Activated CD4-positive, alpha-beta T cell treated with anti-CD3 and anti-CD28 coated beads, Interleukin-2, amount 50 U/mL, for 48 hours (primary cell): ENCODE measurements at places on chromosomes 13 and 19.
A peak's percentile ranks its signal among the peaks of the same experiment; 100 is the strongest.

DNA sequence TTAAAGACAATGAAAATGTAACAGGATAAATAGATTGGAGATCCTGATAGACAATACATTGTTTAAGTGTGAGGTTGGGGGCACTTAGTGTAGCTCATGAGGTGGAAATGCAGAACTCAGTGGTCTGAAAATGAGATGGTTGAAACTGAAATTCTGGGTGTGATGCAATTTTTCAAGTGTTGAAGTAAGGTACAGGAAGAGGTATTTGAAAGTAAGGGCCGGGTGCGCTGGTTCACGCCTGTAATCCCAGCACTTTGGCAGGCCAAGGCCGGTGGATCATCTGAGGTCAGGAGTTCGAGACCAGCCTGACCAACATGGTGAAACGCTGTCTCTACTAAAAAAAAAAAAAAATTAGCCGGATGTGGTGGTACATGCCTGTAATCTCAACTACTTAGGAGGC lies 113.0 kb downstream of the UFM1 start:
- no peak for DNase-seq

DNA sequence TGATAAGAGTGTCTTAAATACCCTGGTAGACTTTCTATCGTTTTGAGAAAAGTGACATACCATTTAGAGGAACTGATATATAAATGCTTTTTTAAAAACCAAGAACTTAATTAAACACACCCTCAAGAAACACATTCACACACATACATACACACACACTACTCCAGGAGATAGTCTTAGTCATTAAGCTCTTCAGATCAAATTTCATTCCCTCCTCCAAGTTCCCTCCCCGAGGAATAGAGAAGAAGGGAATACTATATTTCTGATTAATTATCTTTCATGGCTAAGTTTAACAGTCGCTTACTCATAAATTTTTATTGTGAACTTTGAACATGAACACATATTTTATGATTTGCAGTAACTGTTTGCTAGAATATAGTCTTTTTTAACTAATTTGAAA lies 1109.5 kb downstream of the SLITRK1 start:
- no peak for DNase-seq

- no peak for DNase-seq
Observed at GRCh38 chr13:21753117-21753729, 82.3 kb downstream of the FGF9 start.

DNA sequence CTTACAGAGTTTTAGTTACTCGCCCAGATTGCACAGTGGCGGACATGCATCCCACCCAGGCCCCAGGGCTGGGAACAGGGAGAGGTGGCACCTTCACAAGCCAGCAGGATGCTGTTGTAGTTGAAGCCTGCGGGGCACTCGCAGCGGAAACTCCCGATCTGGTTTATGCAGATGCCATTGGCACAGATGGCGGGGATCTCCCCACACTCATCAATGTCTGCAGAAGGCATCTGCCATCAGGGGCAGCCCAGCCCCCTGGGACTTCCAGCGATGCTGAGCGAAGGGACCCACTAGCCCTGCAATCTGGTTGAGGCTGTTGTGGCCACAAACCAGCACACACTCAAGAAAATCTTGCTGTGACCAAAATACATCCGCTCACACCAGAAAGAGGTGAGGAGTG lies 44.6 kb downstream of the CCL25 start:
- no peak for DNase-seq

DNA sequence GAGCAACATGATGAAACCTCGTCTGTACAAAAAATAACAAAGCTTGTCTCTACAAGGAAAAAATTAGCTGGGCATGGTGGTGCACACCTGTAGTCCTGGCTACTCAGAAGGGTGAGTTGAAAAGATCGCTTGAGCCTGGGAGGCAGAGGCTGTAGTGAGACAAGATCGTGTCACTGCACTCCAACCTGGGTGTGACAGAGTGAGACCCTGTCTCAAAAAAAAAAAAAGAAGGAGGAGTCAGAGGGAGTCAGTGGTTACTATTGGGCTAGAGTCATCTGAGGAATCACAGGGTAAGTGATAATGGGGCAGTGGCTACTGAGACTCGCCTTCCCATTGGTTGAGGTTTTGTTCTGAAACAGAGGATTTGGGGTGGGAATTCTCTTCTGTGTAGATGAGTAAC lies 1.9 kb upstream of the GPI start:
- no peak for DNase-seq

- no peak for DNase-seq
Observed at GRCh38 chr19:14028901-14029300, 953 bp downstream of the RLN3 start.

DNA sequence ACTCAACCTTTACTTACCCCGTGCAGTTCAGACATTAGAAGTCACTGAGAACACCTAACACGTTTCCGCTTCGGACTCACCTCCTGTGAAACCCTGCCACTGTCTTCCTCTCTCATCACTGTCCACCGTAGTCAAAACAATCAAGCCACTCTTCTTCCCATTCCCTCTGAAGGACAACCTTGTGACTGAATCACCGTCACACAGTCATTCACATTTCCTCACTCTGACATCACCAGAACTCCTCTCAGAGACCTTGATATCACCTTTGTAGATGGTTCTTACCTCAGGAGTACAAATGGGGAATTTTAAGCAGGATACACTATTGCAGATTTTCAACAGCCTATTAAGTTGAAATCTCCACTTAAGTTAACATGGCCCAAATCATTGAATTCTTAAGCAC lies 1.3 kb upstream of the KBTBD6 start:
- DNase-seq: no peak

DNA sequence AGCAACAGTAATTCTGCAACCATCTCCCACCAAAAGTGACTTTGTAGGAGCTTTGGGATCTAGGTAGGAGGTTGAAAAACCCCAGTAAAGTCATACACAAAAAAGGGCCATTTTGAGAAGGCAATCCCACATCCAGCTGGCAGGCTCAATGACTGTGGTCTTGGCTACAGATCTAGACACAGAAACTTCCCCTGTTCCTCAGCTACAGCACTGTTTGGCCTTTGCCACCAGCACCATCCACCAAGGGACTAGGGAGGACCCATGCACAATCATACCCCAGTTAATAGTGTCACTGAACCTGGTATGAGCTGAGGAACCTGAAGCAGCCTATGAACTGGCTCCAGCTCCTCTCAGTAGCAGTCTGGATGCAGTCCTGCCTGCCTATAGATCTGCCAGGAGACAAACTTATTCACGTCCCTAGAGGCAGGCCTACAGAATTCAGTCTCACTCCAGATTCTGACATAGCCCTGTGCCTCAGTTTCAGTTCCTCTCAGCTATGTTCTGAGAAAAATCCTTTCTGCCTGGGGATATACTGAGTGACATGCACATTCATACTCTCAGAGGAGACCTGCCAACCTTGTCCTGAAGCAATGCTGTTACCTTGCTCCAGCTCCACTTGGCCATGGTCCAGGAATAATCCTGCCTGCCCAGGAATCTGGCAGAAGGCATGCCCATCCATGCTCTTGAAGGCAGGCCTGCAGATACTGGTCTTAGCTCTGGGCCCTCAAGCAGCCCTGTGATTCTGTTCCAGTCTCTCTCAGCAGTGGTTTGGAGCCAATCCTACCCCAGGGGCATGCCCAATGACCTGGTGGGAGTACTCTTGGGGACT lies 2048.3 kb upstream of the PCDH20 start:
- no peak for DNase-seq

DNA sequence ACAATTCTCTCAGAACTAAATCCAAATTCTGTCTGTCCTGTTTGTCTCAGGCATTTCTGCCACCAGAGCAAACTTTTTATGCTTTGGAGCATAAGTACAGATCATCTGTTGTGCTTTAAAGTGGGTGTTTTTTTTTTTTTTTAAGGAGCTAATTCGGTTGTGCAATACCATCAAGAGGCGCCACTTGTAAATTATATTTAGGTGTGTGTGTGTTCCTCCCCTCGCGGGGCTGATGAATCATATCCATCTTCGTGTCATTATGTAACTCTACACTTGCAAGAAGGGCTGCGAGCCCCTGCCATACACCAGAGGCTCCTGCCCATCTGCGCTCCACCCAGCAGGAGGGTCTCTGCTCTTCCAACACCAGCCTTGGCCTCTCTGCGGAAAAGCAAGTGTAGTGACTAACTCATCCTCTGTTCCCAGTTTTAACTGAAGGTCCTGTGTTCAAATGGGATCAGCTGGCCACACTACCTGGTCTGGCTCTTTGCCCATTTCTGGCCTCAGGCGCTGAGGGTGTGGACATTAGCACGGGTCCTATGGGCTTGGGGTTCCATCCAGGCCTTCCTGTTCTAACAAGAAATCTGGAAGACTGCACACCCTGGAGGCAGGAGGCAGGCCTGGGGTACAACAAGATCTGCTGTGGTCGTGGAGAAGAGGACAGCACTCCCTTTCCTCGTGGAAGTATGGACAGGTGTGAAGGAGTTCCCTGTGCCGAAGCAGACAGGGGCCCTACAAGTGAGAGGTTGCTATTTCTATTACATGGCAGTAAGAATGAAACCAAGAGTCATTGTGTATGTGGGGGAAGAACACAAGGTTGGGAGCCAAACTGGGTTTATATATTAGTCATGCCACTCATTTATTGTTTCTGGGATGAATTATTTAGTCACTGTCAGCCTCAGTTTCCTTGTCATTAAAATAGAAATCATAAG lies 96.1 kb upstream of the MBNL2 start:
- DNase-seq: peak; percentile 13

- DNase-seq: no peak
Observed at GRCh38 chr13:98443329-98443728, 133.6 kb downstream of the STK24 start.

GRCh38 chr19:52922841-52923777 lies at the start of gene ZNF888:
TSS of gene ZNF888 (minus strand) at chr19:52923428. CDS start at chr19:52917873, 5,555 bp downstream.
- peak; percentile 81 for DNase-seq

DNA sequence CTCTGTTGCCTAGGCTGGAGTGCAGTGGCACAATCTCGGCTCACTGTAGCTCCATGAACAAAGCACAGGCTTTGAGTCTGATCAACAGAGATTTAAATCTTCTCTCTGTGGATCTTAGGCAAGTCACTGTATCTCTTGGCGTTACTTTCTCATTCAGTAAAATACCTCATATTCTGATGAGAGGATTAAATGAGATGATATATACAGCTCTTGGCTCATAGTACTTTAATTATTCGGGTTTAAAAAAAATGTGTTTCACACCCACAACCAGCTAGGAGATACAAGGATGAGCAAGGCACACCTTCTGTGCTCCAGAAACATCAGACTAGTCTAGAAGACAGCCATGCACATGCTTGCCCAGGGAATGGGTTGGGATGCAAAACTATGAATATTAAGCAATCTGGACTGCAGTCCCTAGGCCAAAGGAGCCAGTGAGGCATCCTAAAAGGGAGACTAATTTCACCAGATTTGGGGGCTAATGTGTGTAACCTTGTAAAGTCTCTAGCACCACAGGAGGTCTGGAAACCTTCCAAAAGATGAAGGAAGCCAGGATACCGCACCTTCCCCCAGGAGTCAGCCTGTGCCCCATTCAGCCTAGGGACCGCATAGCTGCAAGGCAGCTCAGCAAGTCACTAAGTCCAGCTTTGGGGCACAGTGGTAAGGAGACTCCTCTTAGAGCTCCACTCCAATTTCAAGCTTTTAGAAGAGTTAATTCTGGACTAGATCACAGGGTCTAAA lies 2.5 kb downstream of the VPS36 start:
- DNase-seq: no peak

- no peak for DNase-seq
Observed at GRCh38 chr19:13146763-13147563, 3.2 kb downstream of the STX10 start.

DNA sequence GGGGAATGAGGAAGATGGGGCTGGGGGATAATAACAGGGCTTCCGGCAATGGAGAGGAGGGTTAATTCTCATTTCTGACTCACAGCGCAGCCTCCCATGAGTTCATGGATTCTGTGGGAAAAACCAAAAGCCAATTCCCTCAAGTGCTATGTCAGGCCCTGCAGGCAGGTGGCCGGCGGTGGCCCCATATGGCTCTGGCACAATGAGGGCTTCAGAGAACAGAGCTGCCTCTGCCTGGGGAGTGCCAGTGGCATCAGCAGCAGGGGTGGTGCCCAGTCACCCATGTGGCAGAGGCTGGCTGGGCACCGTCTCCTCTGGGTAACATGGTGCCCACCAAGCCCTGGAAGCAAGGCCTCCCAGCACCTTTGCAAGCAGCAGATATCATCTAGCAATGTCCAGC lies 69.1 kb downstream of the ALOX5AP start:
- no peak for DNase-seq

DNA sequence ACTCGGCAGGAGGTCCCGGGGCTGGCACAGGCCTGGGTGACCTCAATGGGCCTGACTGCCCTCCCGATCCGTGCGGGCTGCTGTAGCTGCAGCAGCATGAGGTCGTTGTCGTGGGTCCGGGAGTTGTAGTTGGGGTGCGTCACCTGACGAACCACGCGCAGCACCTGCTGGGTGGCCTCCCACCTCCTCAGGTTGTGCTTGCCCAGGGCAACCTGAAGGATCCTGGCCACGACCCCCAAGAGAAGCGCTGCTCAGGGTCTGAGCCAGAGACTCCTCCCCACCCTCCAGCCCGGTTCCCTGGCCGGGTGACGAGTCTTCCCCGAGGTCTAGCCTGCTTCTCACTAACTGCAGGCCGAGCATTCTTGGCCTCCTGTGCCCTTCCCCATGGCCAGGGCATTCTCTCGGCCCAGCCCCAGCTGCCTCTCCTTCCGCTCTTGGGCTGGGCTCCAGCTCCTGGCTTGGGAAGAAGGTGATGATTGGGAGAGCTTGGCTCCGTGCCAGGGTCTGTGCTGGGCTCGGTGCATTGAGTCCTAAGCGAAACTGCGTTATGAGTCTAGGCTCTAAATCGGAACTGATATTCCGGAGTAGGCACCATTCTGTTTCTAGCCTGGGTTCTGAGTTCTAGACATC lies 3.1 kb downstream of the KLK14 start:
- no peak for DNase-seq

GRCh38 chr19:44969437-44969836 lies 14.3 kb downstream of the CLPTM1 start:
- no peak for DNase-seq

DNA sequence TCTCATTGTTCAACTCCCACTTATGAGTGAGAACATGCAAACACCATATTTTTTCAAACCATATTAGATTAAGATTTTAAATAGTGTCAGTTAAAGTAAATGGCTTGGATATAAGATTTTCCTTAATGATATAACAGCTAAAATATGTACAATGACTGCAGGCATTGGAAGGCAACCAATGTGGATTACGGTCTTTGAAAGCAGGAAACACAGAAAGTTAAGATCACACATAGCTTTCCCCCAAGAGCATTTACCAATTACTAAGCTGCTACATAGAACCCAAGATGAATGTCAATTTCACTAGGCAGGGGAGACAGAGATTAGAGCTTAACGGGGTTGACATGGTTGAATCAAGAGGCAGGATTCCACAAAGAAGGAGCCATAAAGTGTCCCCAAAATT lies 173.2 kb upstream of the TRPC4 start:
- DNase-seq: no peak
